ENCODE measurements at places on chromosomes 16 and 17.

GRCh38 chr17:21517538-21518293 is 141.6 kb downstream of the KCNJ12 start:
- no peak for DNase-seq

DNA sequence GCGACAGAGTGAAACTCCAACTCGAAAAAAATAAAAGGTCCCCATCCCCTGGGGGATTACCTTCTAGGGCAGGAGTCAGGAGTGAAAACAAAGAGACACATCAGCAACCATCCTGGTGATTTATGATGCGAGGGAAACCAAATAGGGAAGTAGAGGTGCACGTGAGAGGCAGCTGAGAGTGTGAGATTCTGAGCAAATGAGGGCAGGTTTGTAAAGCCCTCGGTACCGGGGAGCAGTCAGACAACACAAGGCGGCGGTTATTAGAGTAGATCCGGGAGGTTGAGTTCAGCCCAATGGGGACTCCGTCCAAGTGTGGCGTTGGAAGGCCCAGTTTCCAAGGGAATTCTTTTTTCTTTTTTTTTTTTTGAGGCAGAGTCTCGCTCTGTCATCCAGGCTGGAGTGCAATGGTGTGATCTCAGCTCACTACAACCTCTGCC is 7.4 kb upstream of the ARMC7 start:
- no peak for DNase-seq

DNA sequence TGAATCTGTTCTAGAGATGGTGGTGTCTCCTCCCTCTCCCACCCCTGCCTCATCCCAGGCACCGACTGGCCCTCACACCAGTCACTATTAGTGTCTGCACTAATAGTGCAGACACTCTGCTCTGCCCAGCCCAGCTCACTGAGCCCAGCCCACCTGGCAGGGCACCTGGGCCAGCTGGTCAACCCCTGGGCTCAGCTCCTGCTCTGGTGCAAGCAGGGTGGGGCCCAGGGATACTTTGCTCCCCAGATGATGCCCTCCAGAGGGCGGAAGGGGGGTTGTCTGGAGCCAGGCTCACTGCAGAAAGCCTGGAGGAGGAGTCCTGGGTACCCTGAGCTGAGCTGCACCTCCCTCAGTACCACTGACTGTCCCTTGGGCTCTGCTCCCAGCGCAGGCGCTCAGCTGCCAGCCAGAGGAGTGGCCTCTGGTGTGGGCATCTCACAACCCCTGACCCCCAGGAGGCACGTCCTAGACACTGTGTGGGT is 14.5 kb downstream of the RAB11FIP4 start:
- DNase-seq, result no peak

DNA sequence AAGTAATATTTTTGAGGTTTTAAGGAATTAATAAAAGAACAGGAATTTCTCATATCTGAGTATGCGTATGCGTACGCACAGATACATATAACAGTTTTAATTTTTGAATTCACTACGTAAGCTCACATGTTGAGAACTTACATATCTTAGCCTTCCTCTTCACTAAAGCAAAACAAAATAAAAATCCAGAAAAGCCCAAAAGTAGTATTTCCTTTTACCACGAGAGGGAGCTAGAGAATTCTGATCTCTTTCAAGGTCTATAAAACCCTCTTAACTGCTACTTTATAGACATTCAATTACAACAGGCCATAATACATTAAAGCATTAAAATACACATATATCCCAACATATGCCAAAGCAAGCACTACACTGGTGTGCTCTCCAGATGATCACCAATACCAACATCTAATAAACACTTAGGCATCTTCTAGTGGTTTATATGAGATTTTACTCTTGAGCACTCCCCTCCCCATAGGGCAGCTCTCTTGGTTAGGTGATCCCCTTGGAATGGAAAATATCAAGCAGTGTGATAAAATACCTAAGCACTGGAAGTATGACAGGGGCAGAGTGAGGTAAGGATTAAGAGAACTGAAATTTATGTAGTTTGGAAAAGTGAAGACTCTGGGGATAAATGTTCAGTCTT is 94.0 kb downstream of the SKAP1 start:
- peak; percentile 59 for DNase-seq

GRCh38 chr16:2856061-2856670 is 1.8 kb downstream of the PRSS22 start:
- no peak for DNase-seq

DNA sequence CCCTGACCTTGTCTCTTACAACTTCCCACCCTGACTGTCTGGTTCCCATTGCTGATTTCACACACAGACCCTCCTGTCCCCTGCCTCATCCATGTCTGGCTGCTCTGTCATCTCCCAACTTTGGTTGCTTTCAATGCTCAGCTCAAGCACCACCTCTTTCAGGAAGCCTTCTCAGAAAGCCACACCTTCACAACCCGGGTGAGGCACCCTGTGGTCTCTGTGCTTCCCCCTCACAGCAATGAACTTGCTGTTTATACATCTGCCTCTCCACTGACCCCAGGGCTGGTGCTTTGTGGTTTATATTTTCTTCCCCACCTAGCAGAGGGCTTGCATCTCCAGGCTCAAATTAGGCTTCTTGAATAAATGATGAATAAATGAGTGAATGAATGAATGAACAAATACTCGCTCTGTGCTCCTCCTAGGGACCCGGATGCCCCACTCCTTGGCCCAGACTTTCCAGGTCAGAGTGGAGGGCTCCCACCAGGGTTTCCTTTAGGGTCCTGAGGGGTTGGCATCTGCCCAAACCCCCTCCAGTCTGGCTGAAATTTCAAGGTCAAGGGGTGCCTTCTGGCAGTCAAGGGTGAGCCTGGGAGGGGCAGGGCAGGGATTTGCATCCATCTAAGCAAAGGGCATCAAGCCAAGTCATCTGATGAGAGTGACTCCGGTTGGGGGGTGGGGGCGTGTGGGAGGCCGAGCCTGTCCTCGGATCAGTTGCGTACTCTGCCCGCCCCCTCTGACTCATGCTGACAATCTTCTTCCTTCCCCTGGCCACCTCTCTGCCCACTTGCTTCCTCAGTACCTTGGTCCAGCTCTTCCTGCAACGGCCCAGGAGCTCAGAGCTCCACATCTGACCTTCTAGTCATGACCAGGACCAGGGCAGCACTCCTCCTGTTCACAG is at the start of gene ITGAX:
Gene ITGAX (plus strand): TSS at position 783 of the 898 bp plus-strand sequence. CDS start 79 bp downstream, at position 862.
- DNase-seq, result peak; percentile 3

- no peak for DNase-seq
Observed at GRCh38 chr16:15607700-15608396, 35.1 kb downstream of the MARF1 start.

GRCh38 chr17:32323046-32323445 is 18.9 kb downstream of the C17orf75 start:
- no peak for DNase-seq

DNA sequence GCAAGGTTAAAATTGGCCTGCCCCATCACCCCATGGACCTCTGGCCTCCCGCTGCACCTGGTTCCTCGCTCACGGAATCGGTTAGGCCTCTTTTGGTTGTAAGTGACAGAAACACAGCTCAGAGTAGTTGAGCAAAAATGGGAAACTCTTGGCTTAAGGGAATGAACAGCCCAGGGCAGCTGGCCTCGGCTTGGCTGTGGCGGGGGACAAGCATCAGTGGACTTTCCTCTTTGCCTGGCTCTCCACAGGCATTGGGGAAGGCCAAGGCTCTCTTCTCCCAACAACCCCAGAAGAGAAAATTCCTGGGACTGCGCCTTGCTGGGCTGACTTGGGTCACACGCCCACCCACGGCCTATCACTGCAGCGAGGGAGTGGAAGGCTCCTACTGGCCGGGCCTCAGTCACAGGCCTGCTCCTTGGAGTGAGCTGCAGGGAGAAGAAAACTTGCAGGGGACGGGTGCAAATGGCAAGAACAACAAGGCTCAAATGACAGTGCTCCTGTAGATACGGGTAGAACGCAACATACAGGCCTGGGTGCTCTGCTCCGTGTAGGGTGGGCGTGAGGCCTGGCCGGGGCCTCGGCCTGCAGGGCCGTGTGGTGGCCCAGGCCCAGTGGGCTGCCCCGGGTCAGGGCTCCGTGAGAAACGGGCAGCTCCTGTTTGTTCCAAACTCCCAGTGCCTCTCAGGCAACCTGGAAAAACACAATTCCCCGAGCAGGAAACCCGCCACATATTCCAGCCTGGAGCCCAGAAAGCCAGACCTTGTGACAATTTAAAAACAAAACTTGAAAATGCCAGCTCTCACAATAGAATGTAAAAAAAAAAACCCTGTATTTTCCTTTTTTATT is 25.0 kb upstream of the ATP2A3 start:
- peak; percentile 83 for DNase-seq

- no peak for DNase-seq
Observed at GRCh38 chr17:38540514-38541045, 65.2 kb downstream of the SRCIN1 start.
